HFFc6 (cell line): ENCODE measurements at places on chromosomes 5 and 9. TPM values are rescaled to one million over a fixed set of nuclear protein-coding genes. Genes with fewer than 3 reads are reported as not detected.

The DIMT1 gene
- 35.6 to 45.9 TPM (median 43.7 TPM) in 3 replicates for total RNA-seq

The BTNL8 gene
- total RNA-seq, result not detected in 3 replicates

The INSL4 gene
- not detected in 3 replicates for total RNA-seq

The TRIP13 gene
- 16.7 and 36.6 TPM in 2 replicates for total RNA-seq

DNA sequence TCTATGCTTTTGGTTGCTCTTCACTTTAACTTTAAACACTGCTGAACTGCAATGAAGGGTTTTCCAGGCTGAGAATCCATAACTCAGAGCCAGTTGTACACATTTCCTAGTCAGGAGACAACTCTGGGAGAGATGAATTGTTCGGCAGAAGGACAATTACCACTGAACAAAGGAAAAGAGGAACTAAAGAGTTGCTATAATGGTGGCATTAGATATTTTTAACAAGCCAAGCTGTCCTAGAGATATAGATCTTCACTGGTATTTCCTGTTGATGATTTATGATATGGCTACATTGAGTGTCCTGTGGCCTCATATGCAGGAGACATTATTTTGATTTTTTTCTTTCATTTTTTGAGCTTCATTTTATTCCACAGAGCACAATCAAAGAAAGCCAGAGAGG is 219.1 kb upstream of the PCSK5 start:
- no peak for DNase-seq

The SEMA5A gene
- total RNA-seq, result 54.8 to 68.2 TPM (median 58.5 TPM) in 3 replicates

GRCh38 chr9:82560457-82560904 is 502.5 kb downstream of the RASEF start:
- DNase-seq, result no peak

DNA sequence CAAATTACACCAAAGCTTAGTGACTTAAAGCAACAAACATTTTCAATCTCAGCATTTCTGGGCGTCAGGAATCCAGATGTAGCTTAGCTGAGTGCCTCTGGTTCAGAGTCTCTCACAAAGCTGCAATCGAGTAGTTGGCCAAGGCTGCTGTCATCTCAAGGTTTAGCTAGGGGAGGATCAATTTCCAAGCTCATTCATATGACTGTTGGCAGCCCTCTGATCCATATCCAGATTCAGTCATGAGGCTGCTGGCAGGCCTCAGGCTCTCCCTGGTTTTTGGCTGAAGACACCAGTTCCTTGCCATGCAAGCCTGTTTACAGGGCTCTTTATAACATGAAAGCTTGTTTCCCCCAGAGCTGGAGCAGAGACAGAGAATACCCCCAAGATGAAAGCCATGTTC is 419.5 kb upstream of the TLE4 start:
- DNase-seq, result no peak

The FAM221B gene
- not detected in 3 replicates for total RNA-seq

GRCh38 chr5:157611571-157612476 is 36.2 kb upstream of the ADAM19 start:
- no peak for DNase-seq
